ENCODE measurements at places on chromosomes 16 and 17. TPM values are rescaled to one million over a fixed set of nuclear protein-coding genes. Genes with fewer than 3 reads are reported as not detected.

The SPEM2 gene
- not detected for total RNA-seq

The CDC6 gene
- 6.0 TPM for total RNA-seq

The VTN gene
- total RNA-seq, result not detected

The KRTAP1-1 gene
- not detected for total RNA-seq

The FSCN2 gene
- total RNA-seq, result not detected

The NEUROD2 gene
- not detected for total RNA-seq

GRCh38 chr17:6306820-6307219 lies 128.1 kb downstream of the AIPL1 start:
- DNase-seq, result no peak
- no peak overlapping the region for H3K27ac ChIP-seq
- no peaks in the 10 kb centered on the region for H3K4me1 ChIP-seq
- H3K27me3 ChIP-seq, result no peaks in the 10 kb centered on the region
- no peak overlapping the region for H3K4me3 ChIP-seq

- DNase-seq, result no peak
- no peak overlapping the region for H3K4me3 ChIP-seq
- no peaks in the 10 kb centered on the region for H3K27me3 ChIP-seq
- H3K27ac ChIP-seq, result no peak overlapping the region
Measured at GRCh38 chr17:62882878-62883277, 74.8 kb upstream of the MARCHF10 start.

- DNase-seq, result no peak
- peak overlapping the region; percentile 83 for H3K27ac ChIP-seq
- H3K36me3 ChIP-seq, result no peaks in the 10 kb centered on the region
- H3K27me3 ChIP-seq, result no peaks in the 10 kb centered on the region
- H3K4me3 ChIP-seq, result peak overlapping the region; percentile 63
Measured at GRCh38 chr17:41523787-41524186, 4.3 kb downstream of the KRT19 start.

- no peak overlapping the region for H3K27ac ChIP-seq
- H3K36me3 ChIP-seq, result peaks cover 71% of the 10 kb centered on the region
- no peaks in the 10 kb centered on the region for H3K27me3 ChIP-seq
Measured at GRCh38 chr17:78108726-78109488, 19.6 kb downstream of the TMC6 start.

- DNase-seq, result no peak
- H3K4me3 ChIP-seq, result peak overlapping the region; percentile 56
- peaks cover 40% of the 10 kb centered on the region for H3K36me3 ChIP-seq
Measured at GRCh38 chr17:83081684-83082201, 2.3 kb downstream of the METRNL start.

DNA sequence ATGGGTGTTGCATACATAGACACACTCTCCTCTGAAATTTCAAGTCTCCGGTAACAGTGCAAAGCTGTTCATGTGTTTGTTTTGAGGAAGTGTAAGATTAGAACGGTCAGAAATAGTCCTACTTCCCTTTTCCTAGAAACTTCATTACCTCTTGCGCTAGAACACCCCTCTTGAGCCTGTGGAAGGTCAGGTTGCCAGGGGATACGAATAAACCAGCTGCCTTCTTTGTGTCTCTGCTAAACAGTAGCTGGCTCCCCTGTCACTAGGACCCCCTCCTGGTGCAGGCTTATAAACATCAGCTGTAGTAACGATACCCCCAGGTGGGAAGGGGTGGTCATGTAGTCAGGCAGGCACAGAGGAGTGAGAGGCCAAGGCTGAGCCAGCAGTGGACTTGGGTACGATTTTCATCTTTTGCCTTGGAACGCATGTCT lies 113.4 kb upstream of the RCVRN start:
- no peaks in the 10 kb centered on the region for H3K27me3 ChIP-seq
- H3K36me3 ChIP-seq, result no peaks in the 10 kb centered on the region
- no peak overlapping the region for H3K4me3 ChIP-seq
- DNase-seq, result no peak
- H3K27ac ChIP-seq, result no peak overlapping the region

DNA sequence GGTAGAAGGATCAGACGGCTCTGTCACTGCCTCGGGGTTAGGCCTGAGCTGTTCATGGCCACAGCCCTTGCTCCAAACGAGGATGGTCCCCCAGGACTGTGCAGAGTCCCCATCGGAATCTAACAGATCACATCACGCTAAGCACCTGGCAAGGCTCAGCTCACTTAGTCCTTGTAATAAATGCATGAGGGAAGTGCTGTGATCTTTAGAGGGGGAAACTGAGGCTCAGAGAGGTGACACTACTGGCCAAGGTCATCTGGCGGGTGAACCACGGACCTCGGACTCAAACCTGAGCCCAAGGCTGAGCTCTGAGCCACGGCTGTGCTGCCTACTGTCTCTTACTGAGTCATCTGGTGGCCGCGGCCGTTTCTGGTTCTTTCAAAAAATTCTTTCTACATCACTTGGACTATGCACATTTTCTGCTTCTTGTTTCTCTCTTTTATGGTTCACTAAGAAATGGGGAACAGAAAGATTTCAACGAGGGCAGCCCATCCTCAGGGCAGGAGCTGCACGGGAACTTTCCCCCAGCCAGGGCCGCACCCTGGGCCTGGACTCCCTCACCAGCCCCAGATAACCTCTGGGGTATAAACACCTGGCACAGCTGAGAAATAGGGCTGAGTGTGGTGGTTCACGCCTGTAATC lies 55.6 kb downstream of the COTL1 start:
- peaks cover 20% of the 10 kb centered on the region for H3K36me3 ChIP-seq
- no peak overlapping the region for H3K4me3 ChIP-seq
- peaks cover 19% of the 10 kb centered on the region for H3K27me3 ChIP-seq
- DNase-seq, result no peak

GRCh38 chr17:56358651-56359050 lies 205.4 kb downstream of the ANKFN1 start:
- H3K4me3 ChIP-seq, result no peak overlapping the region
- no peaks in the 10 kb centered on the region for H3K36me3 ChIP-seq
- DNase-seq, result no peak
- no peaks in the 10 kb centered on the region for H3K27me3 ChIP-seq
